Body of pancreas (tissue), 4 donors: ENCODE measurements at places on chromosomes 3 and 15.

DNA sequence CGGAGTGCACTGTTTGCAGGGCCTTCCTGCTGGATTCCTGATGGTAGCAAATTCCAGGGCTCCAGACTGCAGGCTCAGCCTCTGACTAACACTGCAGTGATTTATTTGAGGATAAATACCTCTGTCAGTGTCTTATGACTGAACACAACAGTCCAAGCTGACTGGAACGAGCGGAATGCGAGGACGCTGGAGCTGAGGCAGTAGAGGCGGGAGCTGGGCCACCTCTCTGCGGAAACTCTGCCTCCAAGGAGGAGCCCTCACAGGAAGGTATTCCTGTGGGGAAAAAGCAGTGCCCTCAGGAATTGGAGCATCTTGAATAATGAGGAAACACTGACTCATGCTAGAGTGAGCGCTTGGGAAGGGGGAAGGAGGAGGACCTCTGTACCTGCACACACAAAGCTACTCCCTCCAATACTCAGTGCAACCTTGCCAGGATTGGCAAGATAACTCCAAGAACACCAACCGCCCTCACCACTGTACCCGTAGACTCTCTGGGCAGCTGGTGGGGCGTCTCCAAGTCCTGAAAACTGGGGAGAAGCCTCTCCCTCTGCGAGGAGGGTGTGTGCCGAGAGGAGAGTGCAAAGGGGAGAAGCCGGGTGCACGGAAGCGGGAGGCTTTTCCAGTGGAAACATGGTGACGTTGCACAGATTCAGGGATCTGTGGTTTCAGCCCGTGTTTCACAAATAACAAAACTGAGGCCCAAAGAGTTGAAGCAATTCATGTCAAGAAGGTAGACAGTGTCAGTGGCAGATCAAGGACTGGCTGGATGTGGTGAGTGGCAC, 43.0 kb downstream of the VGLL4 start:
- peak; percentile 61 for DNase-seq

DNA sequence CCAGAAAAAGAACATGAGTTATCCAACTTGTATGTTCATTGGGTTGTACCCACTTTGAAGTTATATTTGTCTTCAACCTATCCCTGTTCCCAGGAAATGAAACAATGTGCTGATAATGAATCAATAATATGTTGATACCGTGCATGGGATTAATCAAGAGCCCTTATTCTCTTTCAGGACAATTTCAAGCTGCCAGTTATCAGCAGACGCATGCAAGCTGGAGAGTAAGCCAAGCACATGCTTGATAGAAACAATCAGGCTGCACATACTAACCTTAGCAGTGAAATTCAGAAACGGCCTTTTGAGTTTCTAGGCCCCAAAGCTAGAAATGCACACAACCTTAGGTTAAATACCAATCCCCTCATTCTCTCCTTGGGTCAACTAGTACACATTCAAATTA, 480.4 kb upstream of the AGTR1 start:
- no peak for DNase-seq

DNA sequence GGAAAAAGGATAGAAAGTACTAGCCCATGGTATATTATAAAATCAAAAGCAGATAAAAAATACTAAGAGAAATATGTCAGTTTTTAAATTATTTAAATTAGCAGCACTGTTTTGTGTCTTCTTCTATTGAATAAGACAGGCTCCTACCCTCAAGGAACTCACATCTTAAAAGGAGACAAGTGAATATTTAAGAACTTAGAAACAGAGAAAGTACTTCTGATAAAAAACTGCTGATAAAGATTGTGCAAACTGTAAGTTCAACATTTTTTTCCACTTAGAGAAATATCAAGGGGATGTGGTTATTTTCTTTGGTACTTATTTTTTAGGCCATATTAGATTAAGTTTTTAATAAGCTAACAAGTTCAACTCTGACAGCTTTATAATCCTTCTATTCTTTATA, 3.0 kb upstream of the ANKRD28 start:
- DNase-seq: no peak

GRCh38 chr3:101042996-101043686, 49.9 kb upstream of the ABI3BP start:
- no peak for DNase-seq

DNA sequence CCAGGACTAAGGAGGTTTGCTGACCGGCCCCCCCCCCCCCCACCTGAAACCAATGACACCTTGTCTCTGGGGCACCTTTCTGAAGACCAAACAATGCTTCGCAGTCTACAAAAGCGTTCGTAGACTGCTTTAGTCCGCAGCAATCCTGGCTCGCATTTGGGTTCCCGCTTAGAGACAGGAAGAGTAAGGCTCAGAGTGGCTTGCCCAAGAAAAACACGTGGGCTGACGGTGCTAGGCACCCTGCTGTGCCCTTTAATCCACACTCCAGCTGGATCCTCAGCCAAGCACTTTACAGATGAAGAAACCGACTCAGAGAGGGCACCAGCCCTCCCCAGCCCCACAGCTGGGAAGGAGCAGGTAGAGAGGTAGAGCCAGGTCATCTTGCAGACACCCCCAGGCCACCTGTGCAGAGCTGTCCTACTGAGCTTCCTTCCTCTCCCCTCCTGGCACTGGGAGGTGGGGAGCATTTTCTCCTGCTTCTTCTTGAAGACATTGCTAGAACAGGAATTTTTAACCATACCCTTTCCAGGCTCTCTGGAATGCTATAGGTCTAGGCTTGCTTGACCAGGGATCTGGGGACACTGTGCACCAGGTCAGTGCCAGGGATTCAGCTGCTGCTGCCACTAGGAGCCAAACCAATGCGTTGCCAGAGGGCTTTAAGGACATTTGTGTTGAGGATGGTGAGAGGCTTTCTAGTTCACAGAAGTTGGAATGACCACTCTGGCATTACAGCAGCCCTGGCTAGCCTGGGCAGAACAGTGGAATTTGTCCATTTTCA, 1.0 kb upstream of the KLF15 start:
- no peak for DNase-seq

- no peak for DNase-seq
Observed at GRCh38 chr3:68504201-68504600, 428.1 kb downstream of the TAFA4 start.

DNA sequence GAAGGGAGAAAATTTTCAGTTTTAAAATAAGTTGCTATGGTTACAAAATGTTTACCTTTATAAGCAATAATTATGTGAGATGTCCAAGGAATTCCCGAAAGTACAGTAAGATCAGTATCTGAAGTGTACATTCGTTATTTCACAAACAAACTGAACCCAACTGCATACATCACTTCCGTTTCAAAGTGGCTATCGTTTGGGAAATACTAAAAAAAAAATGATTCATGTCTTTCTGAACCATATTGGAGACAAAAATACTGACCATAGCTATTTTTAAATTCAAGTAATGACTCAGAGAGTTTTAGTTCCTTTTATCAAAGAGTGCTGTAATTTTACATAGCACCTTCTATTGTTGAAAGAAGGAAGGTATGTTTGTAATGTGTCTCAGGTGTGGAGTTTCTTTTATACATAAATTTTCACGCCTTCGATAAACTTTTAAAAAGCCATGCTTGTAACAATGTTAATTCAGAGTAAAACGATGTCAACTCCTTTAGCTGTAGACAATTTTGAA, 8.0 kb upstream of the ANKRD28 start:
- no peak for DNase-seq
